ENCODE measurements at places on chromosomes 2 and 18.

DNA sequence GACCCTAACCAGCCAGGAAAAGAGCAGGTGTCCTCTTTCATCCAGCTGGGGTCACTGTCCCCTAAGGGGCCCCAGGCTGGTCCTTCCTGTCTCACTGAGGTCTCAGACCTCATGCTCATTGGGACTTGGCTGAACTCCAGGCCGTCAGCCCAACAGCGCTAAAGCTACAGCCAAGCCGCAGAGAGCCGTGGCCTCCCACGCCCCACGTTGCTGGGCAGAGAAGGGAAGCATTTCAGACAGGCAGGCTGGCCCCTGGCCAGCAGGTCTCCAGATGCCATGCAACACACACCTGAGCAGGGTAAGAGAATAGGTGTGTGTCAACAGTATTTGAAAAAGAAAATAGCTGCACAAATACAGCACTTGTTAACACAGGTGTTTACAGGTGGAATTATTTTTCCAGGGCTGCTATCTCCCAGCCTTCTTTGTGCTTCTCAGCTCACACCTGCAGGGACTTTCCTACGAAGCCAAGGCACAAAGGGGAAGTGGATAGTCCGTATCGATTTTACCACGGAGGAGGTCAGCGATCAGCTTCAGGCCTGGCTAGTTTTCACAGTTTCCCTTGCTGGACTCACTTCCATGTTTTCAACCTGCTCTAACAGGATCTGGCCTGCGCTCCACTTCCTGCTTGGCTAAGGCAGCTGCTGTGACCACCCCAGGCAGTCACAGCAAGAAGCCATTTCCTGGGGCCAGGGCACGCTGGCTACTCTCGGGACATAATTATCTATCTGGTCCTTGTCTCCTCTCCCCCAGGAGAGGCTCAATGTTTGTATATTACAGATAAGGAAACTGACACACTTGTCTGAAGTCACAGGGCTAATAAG is 156.1 kb upstream of the ID2 start:
- no peak for DNase-seq

DNA sequence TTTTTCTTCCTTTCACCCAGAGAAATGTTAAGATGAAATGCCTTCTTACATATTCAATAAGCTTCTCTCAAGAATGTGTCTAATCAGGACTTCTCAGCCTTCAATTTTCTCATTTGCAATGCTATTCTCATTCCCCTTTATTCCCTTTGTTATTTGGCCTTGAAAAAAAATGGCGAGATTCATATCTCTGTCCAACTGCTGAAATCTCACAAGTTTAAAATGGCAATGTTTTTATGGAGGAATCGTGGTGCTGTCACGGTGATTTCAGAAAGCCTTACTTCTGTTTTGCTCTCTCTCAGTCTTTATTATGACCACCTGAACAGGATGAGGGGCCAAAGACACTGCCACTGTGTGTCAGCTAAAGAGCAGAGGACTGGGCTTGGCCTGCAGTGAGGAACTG is 928.5 kb downstream of the DCC start:
- DNase-seq = no peak

DNA sequence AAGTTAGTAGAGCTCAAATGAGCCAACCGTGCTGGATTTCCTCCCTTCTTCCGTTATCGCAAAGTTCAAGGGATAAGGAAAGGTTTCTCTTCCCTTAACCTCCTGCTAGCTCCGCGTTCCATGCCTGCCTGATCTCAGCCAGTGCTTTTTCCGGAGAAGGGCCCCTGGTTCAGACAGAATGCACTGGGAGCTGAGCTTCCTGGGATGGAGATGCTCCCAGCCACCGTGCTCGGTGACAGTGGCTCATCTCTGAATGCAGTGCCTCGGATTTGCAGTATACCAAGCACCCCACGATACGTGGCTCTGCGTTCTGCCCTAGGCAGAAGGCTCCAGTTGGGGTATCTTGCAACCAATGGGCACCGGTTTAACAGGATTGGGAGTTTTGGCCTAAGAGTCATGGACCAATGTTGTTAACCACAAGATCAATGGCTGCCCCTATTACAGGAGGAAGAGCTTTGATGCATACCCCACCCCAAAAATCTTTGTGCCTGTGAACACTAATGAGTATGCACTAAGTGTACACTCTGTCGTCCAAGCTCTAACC is 876 bp downstream of the CNTNAP5 start:
- DNase-seq = no peak

GRCh38 chr2:127404466-127405254 is 13.6 kb upstream of the PROC start:
- DNase-seq = no peak

GRCh38 chr2:156333274-156333950 is 891 bp upstream of the NR4A2 start:
- DNase-seq = no peak

DNA sequence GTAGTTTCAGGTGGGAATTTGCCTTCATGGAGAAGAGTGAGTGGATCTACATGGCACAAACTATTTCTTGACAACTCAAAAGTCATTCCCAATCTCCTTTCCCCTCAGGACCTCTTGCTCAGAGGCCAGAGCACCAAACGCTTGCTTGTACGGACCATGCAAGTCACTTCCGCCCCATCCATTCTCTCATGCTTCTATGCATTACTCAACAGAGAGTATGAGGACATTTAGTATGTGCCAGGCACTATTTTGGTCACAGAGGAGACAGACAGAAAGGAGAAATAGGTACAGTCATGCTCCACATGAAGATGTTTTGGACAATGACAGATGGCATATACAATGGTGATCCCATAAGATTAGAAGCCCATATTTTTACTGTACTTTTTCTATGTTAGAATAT is 117.5 kb downstream of the ACTR3 start:
- no peak for DNase-seq

DNA sequence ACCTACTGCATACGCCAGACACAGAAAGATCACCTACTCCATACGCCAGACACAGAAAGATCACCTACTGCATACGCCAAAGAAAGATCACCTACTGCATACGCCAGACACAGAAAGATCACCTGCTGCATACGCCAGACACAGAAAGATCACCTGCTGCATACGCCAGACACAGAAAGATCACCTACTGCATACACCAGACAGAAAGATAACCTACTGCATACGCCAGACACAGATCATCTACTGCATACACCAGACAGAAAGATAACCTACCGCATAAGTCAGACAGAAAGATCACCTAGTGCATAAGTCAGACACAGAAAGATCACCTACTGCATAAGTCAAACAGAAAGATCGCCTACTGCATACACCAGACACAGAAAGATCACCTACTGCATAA is 25.8 kb downstream of the COA5 start:
- DNase-seq = no peak

All from stimulated activated CD4-positive, alpha-beta T cell treated with anti-CD3 and anti-CD28 coated beads, Interleukin-2, amount 100 ng/mL, for 4 hours (primary cell).